Glutamatergic neuron (in vitro differentiated cells): ENCODE measurements at places on chromosomes 6 and 20. TPM values are rescaled to one million over a fixed set of nuclear protein-coding genes. Genes with fewer than 3 reads are reported as not detected.

- peaks cover 6% of the 10 kb centered on the region for H3K27me3 ChIP-seq
- DNase-seq: no peak
- H3K36me3 ChIP-seq: no peaks in the 10 kb centered on the region
Measured at GRCh38 chr20:23585808-23586734, 17.8 kb upstream of the CST9L start.

- peaks cover 42% of the 10 kb centered on the region for H3K4me1 ChIP-seq
- no peak for DNase-seq
- peak overlapping the region; percentile 88 for H3K27ac ChIP-seq
Measured at GRCh38 chr6:158787395-158787794, 31.8 kb downstream of the EZR start.

The SLC17A3 gene
- total RNA-seq: not detected

The LZTS3 gene
- total RNA-seq: 56.8 TPM

GRCh38 chr20:15673206-15673605 is 900.0 kb downstream of the KIF16B start:
- no peak for DNase-seq
- H3K36me3 ChIP-seq: no peaks in the 10 kb centered on the region
- no peak overlapping the region for H3K27ac ChIP-seq
- peaks cover 4% of the 10 kb centered on the region for H3K4me1 ChIP-seq
- peaks cover 1% of the 10 kb centered on the region for H3K27me3 ChIP-seq

- no peaks in the 10 kb centered on the region for H3K36me3 ChIP-seq
- DNase-seq: no peak
- peaks cover 2% of the 10 kb centered on the region for H3K27me3 ChIP-seq
- no peak overlapping the region for H3K4me3 ChIP-seq
- H3K4me1 ChIP-seq: no peaks in the 10 kb centered on the region
Measured at GRCh38 chr6:159308198-159308597, 139.0 kb downstream of the FNDC1 start.

DNA sequence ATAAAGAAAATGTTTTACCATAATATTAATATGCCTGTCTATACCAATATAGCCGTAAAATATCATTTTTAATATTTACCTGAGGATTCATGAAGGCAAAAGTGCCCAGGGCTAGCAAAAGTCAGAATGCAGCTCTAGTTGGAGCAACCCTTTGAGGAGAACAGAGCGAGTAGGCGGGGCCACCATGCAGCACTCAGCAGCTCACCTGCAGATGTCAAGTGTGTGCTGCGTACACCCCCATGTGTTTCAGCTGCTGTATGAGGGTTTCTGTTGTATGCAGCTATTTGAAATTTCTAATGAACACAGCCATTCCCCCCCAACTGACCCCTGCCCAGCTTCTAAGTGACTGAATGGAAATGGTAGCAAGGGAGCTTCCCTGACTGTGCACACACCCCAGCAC is 508.0 kb downstream of the QKI start:
- H3K27ac ChIP-seq: no peak overlapping the region
- DNase-seq: no peak
- H3K4me3 ChIP-seq: no peak overlapping the region
- no peaks in the 10 kb centered on the region for H3K4me1 ChIP-seq

GRCh38 chr20:35578469-35578868 is 36.6 kb downstream of the ERGIC3 start:
- no peak overlapping the region for H3K4me3 ChIP-seq
- H3K36me3 ChIP-seq: peaks cover 7% of the 10 kb centered on the region
- H3K4me1 ChIP-seq: no peaks in the 10 kb centered on the region
- H3K27me3 ChIP-seq: peaks cover 5% of the 10 kb centered on the region

The OTOR gene
- not detected for total RNA-seq

The RAET1L gene
- total RNA-seq: not detected

- H3K27me3 ChIP-seq: no peaks in the 10 kb centered on the region
- peak overlapping the region; percentile 59 for H3K27ac ChIP-seq
- no peak overlapping the region for H3K4me3 ChIP-seq
- H3K36me3 ChIP-seq: no peaks in the 10 kb centered on the region
- peak; percentile 28 for DNase-seq
Measured at GRCh38 chr6:142478117-142478516, 176.3 kb downstream of the ADGRG6 start.
